ENCODE measurements at places on chromosomes 5 and 9. TPM values are rescaled to one million over a fixed set of nuclear protein-coding genes. Genes with fewer than 3 reads are reported as not detected.
A peak's percentile ranks its signal among the peaks of the same experiment; 100 is the strongest.

GRCh38 chr5:154544646-154545045, 66.6 kb upstream of the HAND1 start:
- no peak for DNase-seq
- no peaks in the 10 kb centered on the region for H3K36me3 ChIP-seq
- no peak overlapping the region for H3K27ac ChIP-seq
- no peak overlapping the region for H3K4me3 ChIP-seq
- no peaks in the 10 kb centered on the region for H3K27me3 ChIP-seq

DNA sequence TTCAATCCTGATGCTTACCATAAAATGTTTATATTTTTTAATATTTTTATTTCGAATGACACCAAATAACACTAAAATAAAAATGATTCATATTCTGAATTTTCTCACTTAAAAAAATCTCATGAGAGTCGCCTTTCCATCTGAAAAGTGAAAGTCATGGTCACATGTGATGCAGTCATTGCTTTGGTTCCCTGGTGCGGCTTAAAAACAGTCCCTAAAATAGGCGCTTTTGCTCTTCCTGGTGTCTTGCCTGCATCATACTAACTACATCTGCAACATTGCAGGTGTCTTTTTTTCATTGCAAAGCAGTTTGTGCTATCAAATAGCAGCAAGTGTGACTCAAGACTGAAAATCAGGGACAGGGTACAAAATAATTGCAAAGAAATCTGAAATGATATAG, 185.2 kb upstream of the NREP start:
- no peaks in the 10 kb centered on the region for H3K4me1 ChIP-seq
- H3K4me3 ChIP-seq: no peak overlapping the region
- H3K27me3 ChIP-seq: no peaks in the 10 kb centered on the region
- H3K36me3 ChIP-seq: no peaks in the 10 kb centered on the region
- no peak for DNase-seq
- no peak overlapping the region for H3K27ac ChIP-seq

GRCh38 chr5:58938563-58939424, 355.9 kb downstream of the RAB3C start:
- H3K27me3 ChIP-seq: no peaks in the 10 kb centered on the region
- no peak for DNase-seq

- no peak for DNase-seq
- no peaks in the 10 kb centered on the region for H3K27me3 ChIP-seq
- no peaks in the 10 kb centered on the region for H3K36me3 ChIP-seq
- no peak overlapping the region for H3K4me3 ChIP-seq
- H3K4me1 ChIP-seq: peaks cover 6% of the 10 kb centered on the region
Measured at GRCh38 chr9:93205896-93206575, 22.1 kb downstream of the WNK2 start.

- H3K27ac ChIP-seq: no peak overlapping the region
- H3K4me3 ChIP-seq: no peak overlapping the region
- no peak for DNase-seq
- H3K27me3 ChIP-seq: no peaks in the 10 kb centered on the region
Measured at GRCh38 chr9:125296843-125297372, 35.3 kb downstream of the GAPVD1 start.

GRCh38 chr9:110284211-110284844, 28.0 kb upstream of the TXN start:
- no peaks in the 10 kb centered on the region for H3K36me3 ChIP-seq
- no peak overlapping the region for H3K4me3 ChIP-seq
- H3K27ac ChIP-seq: no peak overlapping the region
- no peaks in the 10 kb centered on the region for H3K4me1 ChIP-seq

DNA sequence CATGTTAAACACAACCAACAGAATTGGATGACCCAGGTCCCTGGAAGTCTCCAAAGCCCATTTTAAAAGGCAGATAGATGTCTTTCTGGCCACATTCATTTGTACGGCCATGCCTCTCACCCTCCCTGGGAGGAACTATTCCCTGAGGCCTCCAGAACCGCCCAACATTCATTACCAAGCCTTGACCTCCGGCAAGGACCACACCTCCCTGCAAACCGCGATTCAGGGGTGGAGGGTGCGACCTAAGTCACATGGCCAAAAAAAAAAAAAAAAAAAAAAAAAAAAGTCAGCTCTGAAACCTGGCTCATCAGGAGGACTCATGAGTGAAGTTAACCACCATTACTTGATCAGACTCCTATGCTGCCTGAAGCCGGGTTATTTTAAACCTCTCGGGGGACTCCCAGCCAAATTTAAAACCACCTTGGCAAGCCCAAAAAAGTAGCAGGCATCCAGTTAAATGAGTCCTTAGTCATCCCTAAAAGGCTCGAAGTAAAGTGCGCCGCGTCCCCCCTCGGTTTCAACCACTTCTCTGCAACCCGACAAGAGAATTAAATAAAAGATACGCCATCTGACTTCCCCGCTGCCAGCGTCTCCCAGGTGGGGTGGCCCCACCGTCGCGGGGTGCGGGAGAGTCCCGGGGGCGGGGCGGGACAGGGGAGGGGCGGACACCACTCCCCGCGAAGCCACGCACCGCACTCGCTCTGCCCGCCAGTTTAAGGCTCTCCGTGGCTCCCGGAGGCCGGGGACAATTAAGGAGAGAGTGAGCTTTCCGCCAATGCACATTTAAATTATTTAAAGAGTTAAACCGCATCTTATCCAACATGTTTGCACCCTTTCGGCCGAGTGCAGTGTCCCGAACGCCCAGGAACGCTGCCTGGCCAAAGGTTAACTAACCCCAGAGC, 2.3 kb downstream of the KLF9 start:
- H3K27ac ChIP-seq: peak overlapping the region; percentile 98
- H3K4me3 ChIP-seq: peak overlapping the region; percentile 99
- peaks cover 47% of the 10 kb centered on the region for H3K4me1 ChIP-seq
- DNase-seq: peak; percentile 68

DNA sequence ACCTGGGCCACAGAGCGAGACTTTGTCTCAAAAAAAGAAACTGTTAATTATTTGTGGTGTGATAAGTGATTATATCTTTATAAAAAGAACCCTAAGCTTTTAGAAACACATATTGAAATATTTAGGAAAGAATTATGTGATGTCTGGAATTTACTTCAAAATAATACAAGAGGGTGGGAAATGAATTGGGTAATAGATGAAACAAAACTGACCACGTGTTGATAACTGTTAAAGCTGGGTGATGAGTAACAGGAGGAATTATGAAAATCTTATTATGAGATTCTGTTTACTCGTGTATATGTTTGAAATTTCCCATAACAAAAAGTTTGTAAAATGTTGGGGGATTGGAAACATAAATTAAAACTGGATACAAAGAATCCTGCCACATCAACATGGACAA, 33.0 kb upstream of the PPP2CA start:
- no peak overlapping the region for H3K27ac ChIP-seq
- no peak for DNase-seq
- no peak overlapping the region for H3K4me3 ChIP-seq
- H3K27me3 ChIP-seq: no peaks in the 10 kb centered on the region

DNA sequence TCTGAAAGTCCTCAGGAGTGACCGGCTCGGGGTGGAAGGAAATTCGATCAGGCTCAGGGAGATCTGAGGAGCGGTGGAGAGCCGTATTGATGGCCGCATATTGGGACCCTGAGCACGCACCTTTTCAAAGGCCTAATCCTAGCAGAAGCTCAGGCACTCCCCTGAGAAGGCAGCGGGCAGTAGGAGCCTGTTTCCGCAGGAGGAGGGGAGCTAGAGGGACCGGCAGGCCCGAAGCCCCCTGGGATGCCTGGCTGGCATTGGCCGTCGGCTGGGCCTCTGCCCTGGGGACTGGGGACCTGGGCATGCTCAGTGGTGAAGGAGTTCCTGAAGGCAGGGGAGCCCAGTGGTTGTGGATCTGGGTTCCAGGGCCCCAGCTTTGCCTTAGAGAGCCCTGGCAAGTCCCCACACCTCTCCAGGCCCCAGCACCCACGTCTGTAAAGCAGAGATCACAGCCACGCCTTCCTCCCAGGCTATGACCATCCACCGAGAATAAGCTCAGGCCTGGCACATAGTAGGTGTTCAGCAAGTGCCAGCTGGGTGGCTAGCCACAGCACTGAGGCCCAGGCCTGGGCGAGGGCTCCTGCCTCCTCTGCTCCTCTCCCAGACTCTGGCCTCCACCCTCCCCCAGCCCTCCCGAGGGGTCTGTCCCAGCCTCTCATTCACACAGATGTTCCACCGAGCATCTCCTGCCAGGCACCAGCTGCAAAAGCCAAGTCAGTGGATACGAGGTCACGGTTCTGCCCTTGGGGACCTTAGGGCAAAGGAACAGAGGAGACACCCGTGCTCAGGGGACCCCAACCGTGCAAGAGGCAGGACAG, 17.2 kb upstream of the QRFP start:
- DNase-seq: no peak
- no peak overlapping the region for H3K4me3 ChIP-seq
- H3K36me3 ChIP-seq: no peaks in the 10 kb centered on the region
- peaks cover 65% of the 10 kb centered on the region for H3K27me3 ChIP-seq
- H3K4me1 ChIP-seq: no peaks in the 10 kb centered on the region

- no peaks in the 10 kb centered on the region for H3K36me3 ChIP-seq
- H3K27me3 ChIP-seq: no peaks in the 10 kb centered on the region
- H3K27ac ChIP-seq: no peak overlapping the region
- no peaks in the 10 kb centered on the region for H3K4me1 ChIP-seq
Measured at GRCh38 chr9:71552480-71552879, 215.8 kb downstream of the CEMIP2 start.

EXOSC3 gene
- total RNA-seq: 107 TPM

RASGRF2 gene
- total RNA-seq: 13.5 TPM

MARVELD2 gene
- total RNA-seq: 0.40 TPM

BTNL8 gene
- 0.13 TPM for total RNA-seq

- no peak overlapping the region for H3K27ac ChIP-seq
- no peak overlapping the region for H3K4me3 ChIP-seq
- H3K4me1 ChIP-seq: no peaks in the 10 kb centered on the region
- H3K36me3 ChIP-seq: no peaks in the 10 kb centered on the region
- H3K27me3 ChIP-seq: no peaks in the 10 kb centered on the region
- no peak for DNase-seq
Measured at GRCh38 chr9:69400470-69400869, 75.5 kb downstream of the ENTREP1 start.

DNA sequence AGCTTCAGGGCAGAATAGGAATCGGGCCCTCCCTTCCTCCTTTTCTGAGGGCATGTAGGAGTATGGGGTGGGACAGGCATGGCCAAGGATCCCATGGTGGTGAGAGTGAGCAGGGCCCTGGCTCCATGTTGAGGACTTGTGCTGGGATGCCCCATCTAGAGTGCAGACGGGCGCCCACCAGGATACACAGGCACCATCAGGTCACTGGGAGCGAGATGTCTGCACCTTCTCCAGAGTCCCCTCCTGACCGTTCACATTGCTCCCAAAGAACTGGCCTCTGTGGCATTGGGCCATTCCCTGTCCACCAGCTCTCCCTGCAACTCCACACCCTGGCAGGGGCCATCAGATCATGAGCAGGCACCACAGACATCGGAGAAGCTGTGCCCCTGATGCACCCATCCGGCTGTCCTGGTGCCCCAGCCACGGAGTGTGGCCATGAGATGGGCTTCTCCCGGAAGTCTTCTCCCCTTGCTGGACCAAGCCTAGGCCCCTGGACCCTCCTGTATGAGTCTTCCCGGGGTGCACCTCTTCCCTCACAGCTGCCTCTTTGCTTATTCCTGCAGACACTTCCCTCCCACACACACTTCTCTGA, 195.0 kb downstream of the IRX2 start:
- H3K27me3 ChIP-seq: no peaks in the 10 kb centered on the region
- no peaks in the 10 kb centered on the region for H3K4me1 ChIP-seq
- DNase-seq: no peak
- H3K4me3 ChIP-seq: no peak overlapping the region
- no peak overlapping the region for H3K27ac ChIP-seq

GRCh38 chr5:14261235-14261634, 118.1 kb downstream of the TRIO start:
- no peak overlapping the region for H3K27ac ChIP-seq
- H3K4me1 ChIP-seq: peaks cover 5% of the 10 kb centered on the region
- no peak overlapping the region for H3K4me3 ChIP-seq
- no peaks in the 10 kb centered on the region for H3K27me3 ChIP-seq
- no peaks in the 10 kb centered on the region for H3K36me3 ChIP-seq

ARL14EPL gene
- total RNA-seq: not detected

- no peaks in the 10 kb centered on the region for H3K4me1 ChIP-seq
- no peaks in the 10 kb centered on the region for H3K36me3 ChIP-seq
- no peak for DNase-seq
Measured at GRCh38 chr9:115133649-115134048, 15.7 kb upstream of the TNC start.

GRCh38 chr5:180251141-180251540, 40.7 kb downstream of the MAPK9 start:
- no peak for DNase-seq
- H3K27me3 ChIP-seq: no peaks in the 10 kb centered on the region
- H3K27ac ChIP-seq: no peak overlapping the region
- H3K4me3 ChIP-seq: no peak overlapping the region

DNA sequence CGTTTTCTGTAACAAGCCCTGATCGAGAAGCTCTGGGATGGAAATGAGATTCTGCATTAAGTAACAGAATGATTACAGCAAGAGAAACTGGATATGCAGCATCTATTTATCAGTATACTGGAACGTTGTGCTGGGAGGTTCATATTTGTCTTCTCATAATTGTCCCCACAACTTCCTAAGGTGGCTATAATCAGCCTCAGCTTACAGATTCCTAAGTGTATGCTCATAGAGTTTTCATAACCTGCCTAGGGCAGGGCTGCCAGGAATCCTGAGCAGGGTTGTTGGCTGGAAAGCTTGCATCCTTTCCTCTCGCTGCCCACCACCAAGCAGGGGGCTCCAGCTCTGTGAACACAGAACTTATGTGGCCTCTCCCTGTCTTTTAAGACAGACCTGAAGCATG, 70.2 kb downstream of the FNBP1 start:
- no peaks in the 10 kb centered on the region for H3K27me3 ChIP-seq
- DNase-seq: no peak
- peaks cover 22% of the 10 kb centered on the region for H3K36me3 ChIP-seq
- no peaks in the 10 kb centered on the region for H3K4me1 ChIP-seq
- H3K4me3 ChIP-seq: no peak overlapping the region

- no peak overlapping the region for H3K4me3 ChIP-seq
- no peak for DNase-seq
- no peaks in the 10 kb centered on the region for H3K27me3 ChIP-seq
Measured at GRCh38 chr5:41256400-41256799, 43.1 kb upstream of the C6 start.

DNA sequence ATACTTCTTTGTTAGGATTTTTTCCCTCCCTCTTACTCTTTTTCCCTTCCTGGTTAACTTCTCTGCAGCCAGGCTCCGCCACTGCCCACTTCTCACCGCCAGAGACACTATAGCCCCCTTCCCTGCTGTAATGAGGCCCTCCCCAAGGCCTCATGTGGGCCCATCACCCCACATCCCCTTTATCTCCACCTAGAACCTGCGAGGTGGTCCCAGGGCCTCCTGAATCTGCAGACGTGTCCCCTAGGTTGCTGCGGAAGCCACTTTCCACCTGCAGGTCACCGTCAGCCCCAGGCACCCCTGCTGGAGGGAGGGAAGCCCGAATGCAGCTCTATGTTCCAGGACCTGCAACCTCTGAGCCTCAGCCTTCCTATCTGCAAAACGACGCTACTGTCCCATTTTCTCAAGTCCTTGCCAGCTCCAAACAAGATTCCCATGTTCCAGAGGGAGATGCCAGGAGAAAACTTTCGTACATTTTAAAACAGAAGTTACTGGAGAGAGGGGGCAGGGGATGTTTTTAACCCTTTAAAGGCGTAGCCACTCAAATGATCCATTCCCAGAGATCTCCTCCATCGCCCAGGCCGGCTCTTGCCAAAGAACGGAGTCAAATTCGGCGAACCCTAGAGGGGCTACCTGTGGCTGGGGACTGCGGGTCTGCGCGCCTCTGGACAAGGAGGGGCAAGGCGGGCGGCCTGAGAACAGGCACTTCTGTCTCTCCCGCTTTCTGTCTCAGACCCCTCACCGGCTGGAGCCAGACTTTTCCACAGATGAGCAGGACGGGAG, 929 bp downstream of the SH3PXD2B start:
- peaks cover 23% of the 10 kb centered on the region for H3K27me3 ChIP-seq
- H3K27ac ChIP-seq: no peak overlapping the region
- no peak overlapping the region for H3K4me3 ChIP-seq
- no peaks in the 10 kb centered on the region for H3K36me3 ChIP-seq

BAAT gene
- total RNA-seq: not detected

Data from CD8-positive, alpha-beta memory T cell (primary cell).